H1 (cell line): ENCODE measurements at places on chromosomes 5 and 9. TPM values are rescaled to one million over a fixed set of nuclear protein-coding genes. Genes with fewer than 3 reads are reported as not detected.

DNA sequence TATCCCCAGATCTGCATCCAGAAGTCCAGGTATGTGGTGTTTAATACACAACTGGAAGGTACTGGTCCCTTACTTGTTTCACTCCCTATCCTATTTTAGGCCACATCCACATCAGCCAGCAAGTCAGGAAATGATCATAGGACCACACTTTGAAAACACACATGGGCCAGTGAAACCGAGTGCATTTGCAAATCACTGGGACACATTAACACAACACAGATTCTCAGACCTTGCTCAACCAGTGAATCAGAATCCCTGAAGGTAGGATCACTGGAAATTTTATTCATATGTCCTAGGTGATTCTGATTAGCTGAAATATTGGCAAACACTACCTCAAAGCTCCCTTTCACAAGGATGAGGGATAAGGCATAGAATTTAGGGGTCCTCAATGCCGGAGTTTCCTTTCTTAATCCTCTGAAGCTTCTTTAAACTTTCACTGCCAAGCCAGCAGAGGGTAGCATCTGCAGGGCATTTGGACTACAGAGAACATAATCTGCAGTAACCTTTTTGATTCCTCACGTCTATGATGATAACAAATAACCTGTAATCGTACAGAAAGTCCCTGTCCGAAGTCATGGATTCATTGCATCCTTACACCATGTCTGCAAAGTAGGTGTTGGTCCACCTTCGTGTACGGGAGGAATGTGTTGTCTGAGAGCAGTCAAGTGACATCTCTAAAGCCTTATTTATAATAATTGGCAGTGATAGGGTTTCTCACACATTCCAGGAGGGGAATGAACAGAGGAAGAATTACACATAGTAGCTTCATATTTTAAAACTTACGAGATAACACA lies 11.0 kb upstream of the ABLIM3 start:
- DNase-seq = no peak

The KIAA0825 gene
- polyA plus RNA-seq = 0.33 and 0.60 TPM in 2 replicates

The NMUR2 gene
- polyA plus RNA-seq = 0.11 and 0.17 TPM in 2 replicates

DNA sequence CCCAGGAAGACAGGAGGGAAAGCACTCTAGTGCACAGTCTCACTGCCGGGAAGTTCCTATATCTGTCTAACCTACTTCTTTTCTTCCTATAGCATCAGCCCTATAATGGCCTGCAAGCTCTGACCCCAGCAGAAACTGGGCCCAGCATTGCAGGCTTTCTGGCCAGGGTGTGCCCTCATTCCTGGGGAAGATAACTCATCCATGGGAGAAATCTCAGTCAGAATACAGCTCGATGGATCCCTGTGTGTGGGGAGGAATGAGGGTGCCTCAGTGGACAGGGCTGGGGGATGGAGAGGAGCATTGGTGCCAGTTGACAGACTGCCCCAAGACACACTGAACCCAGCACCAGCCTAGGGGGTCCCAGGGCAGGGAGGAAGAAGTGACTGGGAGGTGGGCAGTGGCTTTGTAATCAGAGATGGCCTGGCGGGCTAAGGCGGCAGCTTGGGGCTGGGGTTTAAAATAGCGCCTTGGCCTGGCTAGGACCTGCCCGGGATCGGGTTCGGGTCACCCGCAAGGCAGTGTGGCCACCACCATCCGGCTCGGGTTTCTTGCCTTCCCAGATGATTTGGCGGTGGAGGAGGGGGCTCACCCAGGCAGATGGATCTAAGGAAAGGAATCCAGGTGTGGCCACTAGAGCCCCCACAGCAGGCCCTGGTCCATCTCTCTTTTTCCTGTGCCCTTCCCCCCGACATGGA lies 7.6 kb upstream of the CXXC5 start:
- DNase-seq = no peak

The FAM221B gene
- polyA plus RNA-seq = 0.03 TPM in 1 of 2 replicates, not detected in the other

DNA sequence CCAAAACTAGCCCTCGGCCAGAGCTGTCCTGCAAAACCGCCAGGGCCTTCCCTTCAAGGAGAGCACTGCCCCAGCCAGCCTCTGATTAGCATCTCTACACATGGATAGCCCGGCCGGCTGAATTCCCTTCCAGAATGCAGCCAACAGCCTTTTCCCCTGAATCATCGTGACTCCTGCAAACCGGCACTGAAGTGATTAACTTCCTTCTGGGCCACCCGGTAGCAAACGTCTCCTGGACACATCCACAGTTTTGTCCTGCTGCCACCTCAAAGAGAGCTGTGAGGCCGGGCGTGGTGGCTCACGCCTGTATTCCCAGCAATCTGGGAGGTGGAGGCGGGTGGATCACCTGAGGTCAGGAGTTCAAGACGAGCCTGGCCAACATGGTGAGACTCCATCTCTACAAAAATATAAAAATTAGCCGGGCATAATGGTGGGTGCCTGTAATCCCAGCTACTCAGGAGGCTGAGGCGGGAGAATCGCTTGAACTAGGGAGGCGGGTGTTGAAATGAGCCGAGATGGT lies 21.1 kb upstream of the EEIG1 start:
- peak; percentile 62 for DNase-seq

The KIAA1191 gene
- polyA plus RNA-seq = 86.4 and 107 TPM in 2 replicates

DNA sequence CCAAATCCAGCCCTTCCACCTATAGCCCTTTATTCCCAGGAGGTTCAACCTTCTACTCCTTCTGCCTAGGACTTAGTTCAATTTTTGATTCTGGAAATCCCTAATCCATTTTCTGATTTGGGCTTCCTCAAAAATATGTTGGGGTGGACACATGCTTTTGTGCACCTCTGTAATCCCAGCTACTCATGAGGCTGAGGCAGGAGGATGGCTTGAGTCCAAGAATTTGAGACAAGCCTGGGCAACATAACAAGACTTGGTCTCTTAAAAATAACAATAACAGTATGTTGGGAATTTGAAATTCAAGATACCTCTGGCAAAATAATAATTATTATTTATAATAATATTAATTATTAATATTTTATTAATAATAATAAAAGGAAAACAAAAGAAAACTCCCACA lies 188.7 kb upstream of the TLE4 start:
- DNase-seq = no peak

The GRK6 gene
- 31.8 and 50.8 TPM in 2 replicates for polyA plus RNA-seq

- DNase-seq = no peak
Observed at GRCh38 chr5:94674490-94675382, 56.3 kb downstream of the SLF1 start.

GRCh38 chr9:89639367-89639795 lies 34.6 kb downstream of the GADD45G start:
- no peak for DNase-seq

DNA sequence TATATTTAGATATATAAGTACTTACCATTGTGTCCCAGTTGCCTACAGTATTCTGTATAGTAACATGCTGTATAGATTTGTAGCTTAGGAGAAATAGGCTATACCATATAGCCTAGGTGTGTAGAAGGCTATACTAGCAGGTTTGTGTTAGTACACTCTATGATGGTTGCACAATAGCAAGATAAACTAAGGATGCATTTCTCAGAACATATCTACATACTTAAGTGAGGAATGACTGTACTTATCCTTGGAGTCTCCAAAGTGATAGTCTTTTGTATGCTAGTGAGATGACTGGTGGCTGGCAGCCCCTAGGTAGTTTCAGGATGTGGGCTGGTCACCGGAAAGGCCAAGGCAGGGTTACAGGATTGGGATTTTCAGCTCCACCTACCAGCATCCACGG lies 208.7 kb downstream of the ARHGEF28 start:
- no peak for DNase-seq

The SLC4A9 gene
- polyA plus RNA-seq = 0.15 and 0.24 TPM in 2 replicates

- DNase-seq = no peak
Observed at GRCh38 chr9:131366761-131367401, 27.0 kb upstream of the PRRC2B start.

The C9orf50 gene
- not detected in 2 replicates for polyA plus RNA-seq

The OLFML2A gene
- polyA plus RNA-seq = 7.8 and 8.7 TPM in 2 replicates

GRCh38 chr5:137630216-137630971 lies 105.5 kb downstream of the KLHL3 start:
- no peak for DNase-seq

GRCh38 chr9:116039312-116039711 lies 114.3 kb upstream of the PAPPA start:
- DNase-seq = no peak

- DNase-seq = no peak
Observed at GRCh38 chr9:109143881-109144562, 23.0 kb downstream of the FRRS1L start.

The ITK gene
- polyA plus RNA-seq = 0.05 TPM in 1 of 2 replicates, not detected in the other

DNA sequence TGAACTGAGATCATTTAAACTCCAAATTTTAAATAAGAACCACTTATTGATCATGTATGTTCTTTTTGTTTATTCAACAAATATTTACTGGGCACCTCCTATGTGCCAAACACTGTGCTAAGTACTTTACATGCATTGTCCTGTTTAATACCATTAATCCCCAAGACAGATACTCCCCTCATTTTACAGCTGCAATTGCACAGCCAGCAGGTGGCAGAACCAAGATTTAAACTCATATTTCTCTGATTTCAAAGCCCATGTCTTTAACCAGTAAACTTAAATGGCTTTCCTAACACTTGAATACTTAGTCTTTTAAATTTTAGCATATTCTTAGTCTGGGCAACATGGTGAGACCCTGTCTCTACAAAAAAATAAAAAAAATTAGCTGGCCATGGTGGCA lies 43.4 kb upstream of the KIAA1958 start:
- DNase-seq = no peak

- no peak for DNase-seq
Observed at GRCh38 chr5:180103487-180104167, 32.1 kb upstream of the RNF130 start.

The SLC6A7 gene
- polyA plus RNA-seq = 0.02 and 0.12 TPM in 2 replicates

The TPPP gene
- 0.36 and 0.86 TPM in 2 replicates for polyA plus RNA-seq

GRCh38 chr5:94818904-94819303 lies 200.4 kb downstream of the SLF1 start:
- no peak for DNase-seq

The CNOT8 gene
- polyA plus RNA-seq = 36.4 and 37.6 TPM in 2 replicates

- DNase-seq = peak; percentile 38
Observed at GRCh38 chr9:113910036-113910639, 34.0 kb downstream of the ZNF618 start.

- DNase-seq = no peak
Observed at GRCh38 chr5:36383942-36384341, 82.2 kb upstream of the RANBP3L start.

The GRAMD2B gene
- 3.5 and 6.4 TPM in 2 replicates for polyA plus RNA-seq

The AMBP gene
- 4.0 and 4.9 TPM in 2 replicates for polyA plus RNA-seq

DNA sequence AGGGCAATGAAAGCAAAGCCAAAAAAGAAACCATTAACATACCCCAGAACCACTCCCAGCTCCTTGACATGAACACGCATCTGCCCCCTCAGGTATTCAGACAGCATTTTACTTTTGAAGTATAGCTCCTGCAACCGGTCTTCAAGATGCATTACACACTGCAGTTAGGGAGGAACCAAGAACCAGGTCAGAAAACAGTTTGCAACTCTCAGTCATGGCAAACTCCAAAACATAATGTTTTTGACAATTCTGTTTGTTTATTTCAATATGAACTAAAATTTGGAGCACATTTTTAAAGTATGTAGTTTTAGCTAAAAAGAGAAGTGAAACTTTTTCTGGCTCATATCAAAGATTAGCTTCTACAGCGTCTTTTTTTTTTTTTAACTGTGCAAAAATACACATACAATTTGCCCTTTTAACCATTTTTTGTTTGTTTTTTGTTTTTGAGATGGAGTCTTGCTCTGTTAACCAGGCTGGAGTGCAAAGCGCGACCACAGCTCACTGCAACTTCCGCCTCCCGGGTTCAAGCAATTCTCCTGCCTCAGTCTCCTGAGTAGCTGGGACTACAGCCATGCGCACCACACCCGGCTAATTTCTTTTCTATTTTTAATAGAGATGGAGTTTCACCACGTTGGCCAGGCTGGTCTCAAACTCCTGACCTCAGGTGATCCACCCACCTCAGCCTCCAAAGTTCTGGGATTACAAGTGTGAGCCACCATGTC lies 12.2 kb upstream of the RAPGEF6 start:
- no peak for DNase-seq

DNA sequence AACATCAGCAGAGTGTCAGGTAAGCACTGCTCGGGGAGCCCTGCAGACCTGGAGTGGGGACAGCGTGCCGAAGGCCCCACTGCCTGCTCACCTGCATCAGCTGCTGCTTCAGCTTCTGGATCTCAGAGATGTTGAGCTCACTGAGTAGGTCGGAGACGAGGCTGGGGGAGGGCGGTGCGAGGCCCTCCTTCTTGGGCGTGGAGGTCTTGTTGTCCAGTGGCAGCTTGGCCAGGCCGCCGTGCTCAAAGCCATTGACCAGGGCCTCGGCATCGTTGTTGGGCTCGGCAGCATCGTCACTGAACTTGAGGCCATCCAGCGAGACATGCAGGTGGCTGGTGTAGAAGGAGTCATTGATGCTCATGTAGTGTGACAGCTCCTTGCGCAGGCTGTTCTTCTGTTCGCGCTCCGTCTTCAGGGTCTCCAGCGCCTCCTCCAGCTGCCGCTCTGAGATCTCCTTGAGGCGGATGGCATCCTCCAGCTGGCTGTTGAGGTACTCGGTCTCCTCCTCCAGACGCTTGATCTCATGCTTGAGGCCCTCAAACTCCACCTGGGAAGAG lies 44.3 kb downstream of the BICD2 start:
- peak; percentile 17 for DNase-seq

The SLC46A2 gene
- polyA plus RNA-seq = 0.02 and 0.03 TPM in 2 replicates

DNA sequence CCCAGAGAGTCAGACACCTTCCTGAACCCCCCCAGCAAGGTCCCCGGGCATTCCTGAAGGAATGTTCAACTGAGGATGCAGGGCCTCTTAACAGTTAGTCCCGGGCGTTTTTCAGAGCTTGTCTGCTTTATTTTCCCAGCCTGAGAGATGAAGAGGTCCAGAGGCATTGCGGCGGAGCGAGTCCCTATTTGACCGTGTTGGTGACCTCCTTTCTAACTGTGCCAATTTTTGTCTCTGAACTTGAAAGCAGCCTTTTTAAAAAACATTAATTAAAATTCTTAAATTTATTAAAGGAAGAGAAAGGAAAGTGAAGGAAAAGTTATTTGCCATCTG lies 433 bp upstream of the PTAR1 start:
- DNase-seq = no peak

DNA sequence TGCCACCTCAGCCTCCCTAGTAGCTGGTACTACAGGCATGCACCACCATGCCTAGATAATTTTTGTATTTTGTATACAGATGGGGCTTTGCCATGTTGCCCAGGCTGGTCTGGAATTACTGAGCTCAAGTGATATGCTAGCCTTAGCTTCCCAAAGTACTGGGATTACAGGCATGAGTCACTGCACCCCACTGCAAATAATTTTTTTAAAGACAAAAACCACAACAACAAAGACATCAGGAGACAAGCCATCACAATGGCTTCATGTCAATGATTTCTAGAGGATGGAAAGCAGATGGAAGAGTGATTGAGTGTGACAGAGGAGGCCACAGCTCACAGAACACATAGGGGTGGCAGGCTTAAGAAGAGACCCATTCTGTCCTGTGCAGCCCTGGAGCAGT lies 97.9 kb upstream of the PCSK1 start:
- DNase-seq = no peak

The ARSI gene
- 6.7 and 8.0 TPM in 2 replicates for polyA plus RNA-seq

GRCh38 chr5:90398726-90399125 lies 10.8 kb downstream of the CETN3 start:
- no peak for DNase-seq

DNA sequence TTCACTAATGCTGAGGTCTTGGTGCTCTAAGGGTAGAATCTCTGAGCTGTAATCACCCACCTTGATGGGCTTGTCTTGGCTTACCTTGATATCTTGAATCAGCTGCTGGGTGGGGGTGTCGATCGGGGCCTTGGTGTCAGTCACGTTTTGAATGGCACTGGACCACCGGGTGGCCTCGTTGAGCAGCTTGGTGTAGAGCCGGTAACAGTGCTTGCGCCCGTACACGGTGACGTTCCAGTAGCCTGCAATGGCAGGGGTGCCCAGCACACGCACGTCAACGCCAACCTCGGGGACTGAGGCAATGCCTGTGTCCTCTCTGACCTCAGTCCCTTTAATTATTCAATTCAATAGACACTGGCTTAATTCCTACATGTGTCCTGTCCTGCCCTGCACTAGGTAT lies 63.1 kb upstream of the RETREG1 start:
- DNase-seq = no peak
